ENCODE measurements at places on chromosomes 13 and 19.

DNA sequence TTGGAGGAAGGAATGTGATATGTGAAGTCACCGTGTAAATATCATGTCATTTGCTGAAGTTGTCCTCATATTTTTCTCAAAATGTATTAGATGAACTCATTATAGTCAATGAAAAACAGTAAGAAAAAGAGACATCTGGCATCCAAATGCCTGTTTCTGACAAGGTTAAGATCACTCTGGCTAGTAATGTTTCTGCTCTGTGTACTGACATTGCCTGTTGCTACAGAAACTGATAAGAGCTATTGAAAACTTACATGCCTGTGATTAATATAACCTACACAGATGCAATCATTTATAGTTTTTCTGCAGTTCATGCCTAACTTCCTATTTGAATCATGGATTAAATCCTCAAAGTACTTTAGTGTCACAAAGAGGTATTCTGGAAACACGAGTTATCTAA is 249.8 kb downstream of the NBEA start:
- H3K4me1 ChIP-seq: no peaks in the 10 kb centered on the region
- H3K4me3 ChIP-seq: no peak overlapping the region
- no peaks in the 10 kb centered on the region for H3K27me3 ChIP-seq
- DNase-seq: no peak

GRCh38 chr13:89980896-89981295 is 1366.6 kb upstream of the MIR17HG start:
- no peak for DNase-seq
- H3K4me1 ChIP-seq: no peaks in the 10 kb centered on the region
- H3K27me3 ChIP-seq: no peaks in the 10 kb centered on the region
- H3K4me3 ChIP-seq: no peak overlapping the region
- H3K27ac ChIP-seq: no peak overlapping the region

DNA sequence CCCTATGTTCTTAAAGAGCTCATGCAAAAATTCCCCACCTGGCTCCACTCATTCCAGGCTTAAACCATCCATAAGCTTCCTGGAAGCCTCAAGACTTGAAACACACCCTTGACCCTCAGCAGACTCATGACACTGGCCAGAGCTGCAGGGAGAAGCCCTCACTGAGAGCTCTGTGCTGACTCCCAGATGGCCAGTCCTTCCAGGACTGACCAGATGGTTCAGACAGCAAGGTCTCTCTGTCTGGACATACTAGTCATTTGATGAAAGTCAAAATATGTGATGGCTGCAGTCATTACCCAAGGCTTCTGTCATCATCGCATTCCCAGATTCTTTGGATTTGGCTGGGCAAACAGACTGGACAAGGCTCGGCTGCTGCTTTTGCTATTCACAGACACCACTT is 397.4 kb downstream of the FOXO1 start:
- peaks cover 6% of the 10 kb centered on the region for H3K27me3 ChIP-seq
- H3K4me1 ChIP-seq: peaks cover 17% of the 10 kb centered on the region
- no peak for DNase-seq
- H3K27ac ChIP-seq: no peak overlapping the region
- H3K36me3 ChIP-seq: no peaks in the 10 kb centered on the region
- H3K4me3 ChIP-seq: no peak overlapping the region

DNA sequence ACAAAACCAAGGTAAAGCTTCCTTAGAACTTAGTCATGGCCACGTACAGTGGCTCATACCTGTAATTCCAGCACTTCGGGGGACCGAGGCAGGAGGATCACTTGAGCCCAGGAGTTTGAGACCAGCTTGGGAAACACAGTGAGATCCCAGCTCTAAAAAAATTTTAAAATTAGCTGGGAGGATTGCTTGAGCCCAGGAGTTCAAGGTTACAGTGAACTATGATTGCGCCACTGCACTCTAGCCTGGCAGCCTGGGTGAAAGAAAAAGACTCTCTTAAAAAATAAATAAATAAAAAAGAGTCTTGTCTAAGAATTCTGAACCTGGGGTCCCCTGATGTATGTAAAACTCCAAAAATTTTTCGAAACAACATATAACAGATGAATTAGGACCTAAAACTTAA is 34.9 kb downstream of the N4BP2L2 start:
- peaks cover 17% of the 10 kb centered on the region for H3K4me1 ChIP-seq
- DNase-seq: no peak
- peaks cover 2% of the 10 kb centered on the region for H3K36me3 ChIP-seq
- no peak overlapping the region for H3K27ac ChIP-seq

Measured in central memory CD8-positive, alpha-beta T cell (primary cell).